ENCODE measurements at places on chromosomes 11 and 22. TPM values are rescaled to one million over a fixed set of nuclear protein-coding genes. Genes with fewer than 3 reads are reported as not detected.

DNA sequence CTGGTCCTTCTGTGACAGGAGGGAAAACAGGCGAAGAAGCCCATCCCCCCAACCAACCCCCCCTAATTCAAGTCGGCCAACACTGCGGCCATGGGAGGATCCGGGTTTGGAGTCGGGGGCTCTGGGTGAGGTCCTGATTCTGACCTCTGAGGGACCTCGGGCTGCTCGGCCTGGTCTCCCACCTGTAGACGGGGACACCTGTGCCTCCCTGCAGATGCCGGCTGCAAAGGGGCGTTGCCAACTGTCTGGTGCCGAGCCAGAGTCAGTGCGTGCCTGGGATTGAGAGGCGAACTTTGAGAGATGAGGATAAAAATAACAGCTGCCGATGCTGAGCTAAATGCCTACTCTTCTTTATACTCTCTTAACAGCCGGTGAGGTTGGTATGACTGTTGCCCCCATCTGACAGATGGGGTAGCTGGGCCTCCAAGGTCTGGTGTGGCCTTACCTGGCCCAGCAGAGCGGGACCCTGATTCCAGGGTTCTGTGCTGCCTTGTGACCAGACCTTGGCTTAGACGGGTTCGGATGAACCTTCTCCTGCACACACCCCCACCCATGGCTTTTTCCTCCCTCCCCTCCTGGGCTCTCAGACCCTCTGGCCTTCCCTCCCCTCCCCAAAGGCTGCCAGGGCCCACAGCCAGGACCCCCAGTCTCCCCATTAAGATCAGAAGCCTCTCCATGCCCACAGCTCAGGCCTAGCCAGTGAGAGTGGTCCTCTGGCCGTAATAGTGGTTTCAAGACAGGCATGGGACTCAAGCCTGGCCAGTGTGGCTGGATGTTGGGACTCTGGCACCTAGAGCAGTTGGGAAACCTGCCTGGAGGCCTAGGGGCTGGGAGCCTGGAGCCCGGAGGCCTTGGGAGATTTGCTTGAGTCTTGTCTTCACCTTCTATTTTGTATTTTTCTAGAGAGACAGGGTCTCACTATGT is 41.7 kb downstream of the KCNJ4 start:
- DNase-seq, result no peak
- peaks cover 11% of the 10 kb centered on the region for H3K27me3 ChIP-seq
- H3K36me3 ChIP-seq, result no peaks in the 10 kb centered on the region
- no peak overlapping the region for H3K27ac ChIP-seq

Gene DEPDC7
- 3.4 TPM for total RNA-seq

- H3K4me1 ChIP-seq, result no peaks in the 10 kb centered on the region
- no peaks in the 10 kb centered on the region for H3K36me3 ChIP-seq
- H3K27me3 ChIP-seq, result peaks cover 25% of the 10 kb centered on the region
- DNase-seq, result no peak
These were observed 88.5 kb upstream of the ALX4 start for GRCh38 chr11:44398266-44399030.

Gene DPAGT1
- 63.6 TPM for total RNA-seq

DNA sequence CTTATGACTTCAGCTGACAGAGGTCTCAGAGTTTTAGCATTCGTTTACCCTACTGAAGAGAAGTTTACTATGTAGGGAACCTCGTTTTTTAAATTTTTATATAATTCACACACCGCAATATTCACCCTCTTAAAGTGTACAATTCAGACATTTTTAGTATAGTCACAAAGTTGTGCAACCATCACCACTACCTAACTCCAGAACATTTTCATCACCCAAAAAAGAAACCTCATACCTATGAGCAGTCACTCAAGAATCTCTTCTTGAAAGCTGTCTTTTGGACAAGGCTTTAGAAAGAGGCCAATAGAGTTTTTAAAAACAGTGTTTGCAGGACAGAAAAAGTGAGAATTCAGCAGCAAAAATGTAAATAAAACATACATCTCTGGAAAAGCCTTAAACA is 39.5 kb upstream of the CLNS1A start:
- H3K4me3 ChIP-seq, result no peak overlapping the region
- H3K27ac ChIP-seq, result no peak overlapping the region
- H3K4me1 ChIP-seq, result no peaks in the 10 kb centered on the region
- H3K27me3 ChIP-seq, result no peaks in the 10 kb centered on the region
- peaks cover 26% of the 10 kb centered on the region for H3K36me3 ChIP-seq
- no peak for DNase-seq

- peaks cover 11% of the 10 kb centered on the region for H3K27me3 ChIP-seq
- no peak for DNase-seq
- H3K27ac ChIP-seq, result no peak overlapping the region
- peaks cover 6% of the 10 kb centered on the region for H3K4me1 ChIP-seq
- no peak overlapping the region for H3K4me3 ChIP-seq
- no peaks in the 10 kb centered on the region for H3K36me3 ChIP-seq
These were observed 9.6 kb downstream of the OR52K1 start for GRCh38 chr11:4491878-4492606.

- no peak overlapping the region for H3K27ac ChIP-seq
- peak overlapping the region; percentile 50 for H3K4me3 ChIP-seq
- H3K36me3 ChIP-seq, result peaks cover 9% of the 10 kb centered on the region
- H3K4me1 ChIP-seq, result peaks cover 32% of the 10 kb centered on the region
- no peaks in the 10 kb centered on the region for H3K27me3 ChIP-seq
These were observed 2.2 kb upstream of the RPS6KA4 start for GRCh38 chr11:64356498-64357411.

Gene HBB
- not detected for total RNA-seq

GRCh38 chr11:94673951-94674491 is 94.1 kb upstream of the AMOTL1 start:
- no peak overlapping the region for H3K27ac ChIP-seq
- no peaks in the 10 kb centered on the region for H3K27me3 ChIP-seq
- no peak overlapping the region for H3K4me3 ChIP-seq
- no peaks in the 10 kb centered on the region for H3K4me1 ChIP-seq
- H3K36me3 ChIP-seq, result no peaks in the 10 kb centered on the region

DNA sequence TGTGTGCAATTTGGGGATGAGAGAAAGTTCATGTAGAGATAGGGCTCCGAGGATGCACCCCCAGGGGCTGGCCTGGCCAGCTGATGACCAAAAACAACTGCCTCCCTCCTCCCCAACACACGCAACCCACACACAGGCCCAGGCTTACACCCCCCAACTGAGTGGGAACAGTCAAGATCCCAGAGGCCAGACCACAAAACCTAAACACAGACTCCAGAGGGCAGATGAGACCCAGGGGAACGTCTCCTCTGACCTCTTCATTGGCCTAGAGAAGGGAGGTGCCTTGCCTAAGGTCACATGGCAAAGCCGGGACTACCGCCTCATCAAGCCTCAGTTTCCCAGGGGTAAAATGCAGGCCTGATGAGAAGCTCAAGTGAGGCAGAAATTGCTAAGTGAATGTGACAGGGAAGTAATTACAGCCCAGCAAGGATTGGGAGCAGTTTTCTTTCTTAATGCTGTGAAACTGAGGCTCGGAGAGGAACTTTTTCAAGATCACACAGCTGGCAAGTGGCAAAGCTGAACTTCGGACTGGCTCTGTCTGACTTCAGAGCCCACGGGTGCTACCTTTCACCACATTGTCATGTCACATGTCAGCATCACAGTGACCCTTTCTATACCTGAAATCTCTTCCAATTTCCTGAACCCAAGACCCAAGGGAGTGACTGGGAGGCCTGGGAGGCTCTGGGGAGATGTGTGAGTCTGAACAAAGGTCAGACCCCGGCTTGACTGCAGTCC is 69.9 kb upstream of the WNT11 start:
- H3K4me3 ChIP-seq, result no peak overlapping the region
- H3K27ac ChIP-seq, result no peak overlapping the region

- H3K36me3 ChIP-seq, result no peaks in the 10 kb centered on the region
- DNase-seq, result no peak
- no peaks in the 10 kb centered on the region for H3K4me1 ChIP-seq
- H3K4me3 ChIP-seq, result no peak overlapping the region
- no peak overlapping the region for H3K27ac ChIP-seq
- H3K27me3 ChIP-seq, result no peaks in the 10 kb centered on the region
These were observed 676.9 kb downstream of the BRD1 start for GRCh38 chr22:49150801-49151221.

Gene DCDC1
- 0.14 TPM for total RNA-seq

DNA sequence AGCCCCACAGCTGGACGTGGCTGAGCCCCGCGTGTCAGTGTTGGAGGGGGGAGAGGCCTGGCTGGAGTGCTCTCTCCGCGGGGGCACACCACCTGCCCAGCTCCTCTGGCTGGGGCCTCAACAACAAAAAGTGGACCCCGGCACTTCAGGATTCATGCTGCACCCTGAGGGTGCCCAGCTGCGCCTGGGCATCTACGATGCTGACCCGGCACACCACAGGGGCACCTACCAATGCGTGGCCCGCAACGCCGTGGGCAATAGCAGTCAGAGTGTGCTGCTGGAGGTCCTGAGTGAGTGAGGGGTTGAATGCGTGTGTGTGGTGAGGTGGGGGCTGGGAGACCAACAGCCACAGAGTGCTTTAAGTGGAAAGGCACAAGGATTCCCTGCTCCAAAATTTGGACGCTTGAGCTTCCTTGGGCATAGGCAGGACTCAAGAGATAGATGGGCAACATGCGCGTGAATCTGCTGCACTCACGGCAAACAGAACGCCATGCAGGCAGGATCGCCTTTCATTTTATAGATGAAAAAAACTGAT is 7.6 kb downstream of the VSIG10L2 start:
- no peak overlapping the region for H3K4me3 ChIP-seq
- H3K4me1 ChIP-seq, result no peaks in the 10 kb centered on the region
- DNase-seq, result no peak
- no peak overlapping the region for H3K27ac ChIP-seq

DNA sequence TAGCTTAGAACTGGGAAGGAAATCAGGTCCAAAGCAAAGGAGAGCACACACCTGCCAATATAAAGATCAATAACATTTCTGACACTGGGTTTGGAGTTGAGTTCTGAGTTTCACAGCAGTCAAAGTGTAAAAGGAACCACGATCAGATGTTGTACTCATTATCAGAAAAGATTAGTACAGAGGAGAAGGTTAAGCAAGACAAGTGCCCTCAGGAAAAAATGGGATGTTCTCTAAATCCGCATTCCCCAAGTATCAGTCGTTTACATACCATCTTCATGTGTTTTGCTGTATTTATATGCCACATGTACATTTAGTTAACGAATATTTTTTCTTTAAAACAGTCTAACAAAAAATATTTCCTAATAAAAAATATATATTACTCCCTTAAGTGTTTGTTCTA is 23.0 kb upstream of the RRAS2 start:
- H3K4me3 ChIP-seq, result no peak overlapping the region
- H3K27ac ChIP-seq, result no peak overlapping the region
- peaks cover 10% of the 10 kb centered on the region for H3K4me1 ChIP-seq
- H3K36me3 ChIP-seq, result no peaks in the 10 kb centered on the region
- DNase-seq, result no peak

GRCh38 chr11:84924154-84924692 is 702.9 kb downstream of the DLG2 start:
- DNase-seq, result no peak
- H3K4me1 ChIP-seq, result no peaks in the 10 kb centered on the region
- H3K4me3 ChIP-seq, result no peak overlapping the region

Gene OR51B5
- total RNA-seq, result not detected

DNA sequence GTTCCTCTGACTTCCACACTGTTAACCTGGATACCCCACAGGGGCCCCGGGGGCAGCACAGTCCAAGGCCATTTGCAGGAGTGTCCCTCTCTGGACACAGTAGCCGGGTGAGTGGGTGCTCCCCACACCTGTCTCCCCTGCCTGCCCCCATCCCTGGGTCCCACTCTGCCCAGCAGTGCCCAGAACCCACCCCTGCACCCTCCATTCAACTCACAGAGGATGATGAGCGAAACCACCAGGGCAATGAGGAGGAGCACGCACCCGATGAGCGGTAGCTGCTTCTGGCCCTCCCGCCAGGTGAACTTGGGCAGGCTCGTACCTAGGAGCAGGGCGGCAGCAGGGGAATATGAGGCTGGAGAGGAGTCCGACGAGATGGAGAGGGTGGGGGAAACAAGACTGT is 12.2 kb downstream of the TMPRSS13 start:
- no peak for DNase-seq
- no peak overlapping the region for H3K27ac ChIP-seq
- no peaks in the 10 kb centered on the region for H3K27me3 ChIP-seq
- H3K4me3 ChIP-seq, result no peak overlapping the region

- H3K36me3 ChIP-seq, result no peaks in the 10 kb centered on the region
- H3K27ac ChIP-seq, result no peak overlapping the region
These were observed 345.1 kb upstream of the C11orf87 start for GRCh38 chr11:109076870-109077269.

Gene PRR33
- 0.20 TPM for total RNA-seq

GRCh38 chr11:16011396-16011795 is 344.9 kb downstream of the SOX6 start:
- DNase-seq, result no peak
- no peak overlapping the region for H3K4me3 ChIP-seq
- no peaks in the 10 kb centered on the region for H3K36me3 ChIP-seq
- peaks cover 4% of the 10 kb centered on the region for H3K27me3 ChIP-seq

DNA sequence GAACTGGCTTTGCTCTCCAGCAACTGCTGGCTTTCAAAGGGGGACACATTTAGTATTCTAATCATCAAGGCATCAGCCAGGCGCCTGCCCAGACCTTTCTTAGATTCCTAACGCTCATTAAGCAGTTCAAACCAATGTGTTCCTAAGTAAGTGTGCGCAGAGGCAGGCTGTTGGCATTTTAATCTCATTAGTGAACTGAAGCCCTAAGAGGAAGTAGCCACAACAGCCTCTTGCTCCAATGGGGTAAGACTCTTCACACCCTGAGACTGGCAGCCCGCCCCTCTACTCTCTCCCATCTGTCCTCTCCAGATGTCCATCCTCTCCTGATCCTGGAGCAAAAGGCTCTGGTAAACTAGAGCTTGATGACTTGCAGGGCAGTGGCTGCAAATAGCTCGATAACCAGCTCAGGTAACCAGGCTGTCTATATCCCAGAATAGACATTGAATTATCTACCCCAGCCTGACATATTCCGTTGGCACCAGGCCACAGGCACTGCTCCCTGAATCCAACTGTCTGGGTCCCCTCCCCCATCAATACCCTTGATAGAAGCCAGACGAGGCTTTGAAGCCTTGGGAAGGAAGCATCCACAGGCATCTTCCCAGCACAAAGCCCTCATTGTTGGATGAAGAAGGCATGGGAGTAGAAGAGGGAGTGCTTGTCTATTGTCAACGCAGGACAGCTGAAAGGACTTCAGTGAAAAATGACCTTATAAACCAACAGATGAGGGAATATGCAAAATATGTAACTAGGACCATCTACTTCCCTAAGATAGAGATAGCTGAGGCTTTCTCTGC is 321.1 kb downstream of the TENM4 start:
- H3K4me1 ChIP-seq, result no peaks in the 10 kb centered on the region
- H3K27ac ChIP-seq, result no peak overlapping the region
- no peak for DNase-seq
- no peaks in the 10 kb centered on the region for H3K27me3 ChIP-seq
- no peaks in the 10 kb centered on the region for H3K36me3 ChIP-seq

Gene RAG2
- not detected for total RNA-seq
